ENCODE measurements at places on chromosomes 2 and 18.
A peak's percentile ranks its signal among the peaks of the same experiment; 100 is the strongest.

DNA sequence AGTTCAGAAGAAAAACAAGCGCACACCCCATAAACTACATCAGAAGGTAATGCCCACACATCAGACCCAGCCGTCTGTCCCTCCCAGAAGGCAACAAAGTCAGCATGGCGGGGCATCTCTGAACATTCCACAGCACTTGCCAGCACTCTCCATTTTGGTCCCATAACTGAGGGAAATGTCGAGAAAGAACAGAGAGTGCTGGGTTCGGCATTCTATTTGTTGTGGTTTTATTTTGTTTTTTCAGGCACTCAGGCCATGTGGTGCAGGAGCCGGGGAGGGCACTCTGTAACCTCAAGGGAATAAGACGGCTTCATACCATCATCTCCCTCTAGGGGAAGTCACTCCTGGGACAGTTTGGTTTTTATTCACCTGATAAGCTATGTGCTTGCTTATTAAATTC lies 156.0 kb downstream of the SEPTIN10 start:
- DNase-seq, result peak; percentile 78

DNA sequence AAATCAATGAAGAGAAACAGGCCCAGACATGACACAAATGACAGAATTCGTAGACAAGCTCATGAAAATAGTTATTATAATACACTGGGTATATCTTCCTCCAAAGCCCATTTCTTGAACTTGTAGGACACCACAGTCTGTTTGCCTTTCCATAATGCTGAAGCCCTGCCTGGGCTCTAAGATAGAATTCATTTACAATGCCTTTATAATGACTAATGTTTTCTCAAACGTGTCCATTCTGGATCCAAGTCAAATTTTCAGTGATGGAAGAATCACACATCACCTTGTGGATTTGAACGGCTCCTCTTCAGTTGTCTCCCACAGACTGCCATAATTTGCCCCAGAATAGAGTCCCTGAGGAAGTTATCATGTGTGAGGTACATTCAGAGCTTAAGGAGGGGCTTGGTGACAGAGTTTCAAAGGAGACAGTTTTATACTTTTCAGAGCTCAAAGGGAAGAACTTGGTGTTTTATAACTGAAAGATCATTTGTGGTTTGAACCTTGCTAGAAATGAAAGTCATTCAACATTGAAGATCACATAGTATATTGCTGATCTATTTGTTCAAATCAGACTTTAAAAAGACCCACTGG lies 38.2 kb downstream of the CASP8 start:
- peak; percentile 53 for DNase-seq

DNA sequence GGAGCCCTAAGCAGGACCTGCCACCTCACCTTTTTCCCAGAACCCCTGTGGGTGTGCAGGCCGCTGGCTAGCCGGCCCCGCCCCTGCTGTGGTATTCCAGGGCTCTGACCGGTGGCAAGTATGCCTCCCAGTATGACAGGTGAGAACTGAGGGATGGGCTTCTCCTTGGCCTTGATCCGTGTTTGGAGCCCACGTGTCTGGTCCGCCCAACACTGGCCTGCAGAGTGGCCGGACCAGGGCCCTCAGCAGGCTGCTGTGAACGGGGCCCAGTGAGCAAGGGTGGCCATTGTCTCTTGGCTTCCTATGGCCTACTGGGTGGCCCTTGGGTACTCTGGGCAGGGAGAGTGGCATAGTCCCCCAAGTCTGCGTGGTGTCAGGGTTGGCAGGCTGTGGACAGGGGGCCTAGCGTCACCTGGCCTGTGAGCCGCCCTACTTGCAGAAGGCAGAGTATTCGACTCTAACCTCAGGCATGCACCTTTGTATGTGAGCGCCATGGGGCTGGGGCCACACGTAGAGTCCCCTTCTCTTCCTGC lies 1.8 kb downstream of the RNPEPL1 start:
- no peak for DNase-seq

- peak; percentile 58 for DNase-seq
Observed at GRCh38 chr2:38535744-38536506, 66.8 kb downstream of the HNRNPLL start.

Measured in fibroblast of skin of back (primary cell).